Activated naive CD4-positive, alpha-beta T cell treated with anti-CD3 and anti-CD28 coated beads, Interleukin-2, amount 50 U/mL, for 72 hours (primary cell): ENCODE measurements at places on chromosomes 16 and 17. TPM values are rescaled to one million over a fixed set of nuclear protein-coding genes. Genes with fewer than 3 reads are reported as not detected.

DNA sequence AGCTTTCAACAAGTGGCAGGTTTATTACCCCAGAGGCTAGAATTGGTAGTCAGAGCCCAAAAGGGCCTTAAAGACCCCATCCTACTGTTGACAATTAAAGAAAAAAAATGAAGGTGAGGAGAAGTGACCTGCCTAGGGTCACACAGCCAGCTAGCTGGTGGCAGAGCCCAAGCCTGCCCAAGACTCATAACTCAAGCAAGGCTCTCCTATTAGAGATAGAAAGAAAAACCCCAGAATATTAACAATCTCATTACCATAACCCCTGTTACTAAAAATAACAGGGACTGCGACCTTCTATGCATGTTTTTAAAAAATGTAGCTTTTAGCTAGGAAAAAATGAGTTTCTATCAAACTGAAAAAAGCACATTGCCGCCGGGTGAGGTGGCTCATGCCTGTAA lies 14.0 kb downstream of the HSPB9 start:
- no peak for DNase-seq

SCARF1 gene
- 1.1 TPM for total RNA-seq

- DNase-seq = no peak
Measured at GRCh38 chr17:42361781-42362186, 26.5 kb downstream of the STAT3 start.

DNA sequence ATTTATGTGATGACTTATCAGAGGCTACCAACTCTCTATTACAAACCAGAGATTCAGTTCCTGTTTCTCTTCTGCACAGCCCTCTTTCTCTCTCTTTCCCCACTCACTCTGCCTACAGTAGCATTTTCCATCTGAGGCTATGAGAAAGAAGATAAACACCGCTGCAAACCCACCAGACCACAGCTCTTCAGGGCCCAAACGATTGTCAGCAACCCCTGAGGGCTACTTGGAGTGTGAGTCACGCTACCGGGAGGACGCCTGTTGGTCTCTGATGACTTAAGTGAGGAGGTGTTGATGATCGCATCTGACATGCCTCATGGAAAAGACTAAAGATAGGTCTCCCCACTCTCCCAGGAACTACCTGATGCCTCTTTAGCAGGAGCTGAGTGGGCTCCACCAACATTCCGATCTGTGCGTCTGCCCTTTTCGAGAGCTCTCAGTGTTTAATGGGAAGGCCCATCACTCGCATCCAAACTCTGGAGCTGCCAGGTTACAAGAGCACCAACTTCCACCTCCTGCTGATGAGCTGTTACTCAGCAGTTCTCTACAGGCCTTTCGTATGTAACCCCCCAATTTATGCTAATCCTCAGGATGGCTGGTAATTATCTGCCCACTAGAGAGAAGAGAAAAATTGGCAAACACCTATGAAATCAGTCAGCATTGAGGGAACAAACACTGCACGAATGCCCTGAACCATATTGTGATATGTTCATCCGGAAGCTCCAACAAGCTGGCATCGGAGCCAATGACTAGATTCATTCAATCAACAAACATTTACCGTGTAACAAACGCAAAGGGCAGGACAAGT lies 9.2 kb downstream of the GRIN2A start:
- no peak for DNase-seq

ZNF213 gene
- total RNA-seq = 8.2 TPM

DNA sequence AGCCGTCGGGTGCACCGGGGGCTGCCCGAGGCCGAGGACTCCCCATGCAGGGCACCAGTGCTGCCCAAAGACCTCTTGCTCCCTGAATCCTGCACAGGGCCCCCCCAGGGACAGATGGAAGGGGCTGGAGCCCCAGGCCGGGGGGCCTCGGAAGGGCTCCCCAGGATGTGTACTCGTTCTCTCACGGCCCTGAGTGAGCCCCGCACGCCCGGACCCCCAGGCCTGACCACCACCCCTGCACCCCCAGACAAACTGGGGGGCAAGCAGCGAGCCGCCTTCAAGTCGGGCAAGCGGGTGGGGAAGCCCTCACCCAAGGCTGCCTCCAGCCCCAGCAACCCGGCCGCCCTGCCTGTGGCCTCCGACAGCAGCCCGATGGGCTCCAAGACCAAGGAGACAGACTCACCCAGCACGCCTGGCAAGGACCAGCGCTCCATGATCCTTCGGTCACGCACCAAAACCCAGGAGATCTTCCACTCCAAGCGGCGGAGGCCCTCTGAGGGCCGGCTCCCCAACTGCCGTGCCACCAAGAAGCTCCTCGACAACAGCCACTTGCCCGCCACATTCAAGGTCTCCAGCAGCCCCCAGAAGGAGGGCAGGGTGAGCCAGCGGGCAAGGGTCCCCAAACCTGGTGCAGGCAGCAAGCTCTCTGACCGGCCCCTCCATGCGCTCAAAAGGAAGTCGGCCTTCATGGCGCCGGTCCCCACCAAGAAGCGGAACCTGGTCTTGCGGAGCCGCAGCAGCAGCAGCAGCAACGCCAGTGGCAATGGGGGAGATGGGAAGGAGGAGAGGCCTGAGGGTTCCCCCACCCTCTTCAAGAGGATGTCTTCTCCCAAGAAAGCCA lies 40.6 kb downstream of the SREBF1 start:
- DNase-seq = no peak

METTL22 gene
- total RNA-seq = 38.9 TPM
